ENCODE measurements at places on chromosomes 16 and 17.

DNA sequence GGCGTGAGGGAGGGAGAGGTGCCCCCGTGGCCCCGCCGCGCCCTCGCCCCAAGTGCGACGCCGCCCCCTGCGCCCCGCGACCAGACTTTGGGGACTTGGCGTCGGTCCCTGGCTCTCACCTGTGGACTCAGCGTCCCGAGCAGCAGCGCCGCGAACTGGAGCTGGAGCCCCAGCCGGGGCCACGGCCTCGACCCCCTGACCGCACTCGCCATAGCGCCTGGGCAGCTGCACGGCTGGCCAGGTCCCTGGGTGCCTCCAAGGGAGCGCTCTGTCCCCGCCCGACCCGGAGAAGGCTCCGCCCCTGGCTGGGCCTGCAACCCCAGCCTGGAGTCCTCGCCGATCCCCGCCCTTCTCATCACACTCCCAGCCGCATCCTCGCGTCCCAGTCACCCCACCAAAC is at the start of gene ERN2:
Gene ERN2 (minus strand): TSS at position 247 of the 400 bp plus-strand sequence. CDS start 35 bp downstream, at position 212.
- peak; percentile 32 for DNase-seq

- no peak for DNase-seq
These were observed 13.3 kb downstream of the NDUFAF8 start for GRCh38 chr17:81252326-81252986.

DNA sequence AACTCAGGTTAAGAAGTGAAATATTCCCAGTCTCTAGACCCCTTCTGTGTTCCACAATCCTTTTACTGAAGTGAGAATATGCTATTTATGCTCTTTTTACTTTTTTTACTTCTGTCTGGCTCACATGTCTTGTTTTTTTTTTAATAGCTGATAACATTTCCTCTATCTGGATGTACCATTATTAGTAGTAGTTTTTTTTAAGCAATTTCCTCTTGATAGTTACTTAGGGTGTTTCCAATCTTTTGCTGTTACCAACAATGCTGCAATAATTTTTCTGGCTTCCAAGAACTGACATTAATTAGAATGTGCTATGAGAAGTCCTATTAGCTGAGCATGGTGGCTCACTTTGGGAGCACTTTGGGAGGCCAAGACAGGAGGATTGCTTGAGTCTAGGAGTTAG is 32.0 kb downstream of the KSR1 start:
- no peak for DNase-seq

- DNase-seq: no peak
These were observed 641 bp downstream of the COG8 start for GRCh38 chr16:69338557-69339288.

DNA sequence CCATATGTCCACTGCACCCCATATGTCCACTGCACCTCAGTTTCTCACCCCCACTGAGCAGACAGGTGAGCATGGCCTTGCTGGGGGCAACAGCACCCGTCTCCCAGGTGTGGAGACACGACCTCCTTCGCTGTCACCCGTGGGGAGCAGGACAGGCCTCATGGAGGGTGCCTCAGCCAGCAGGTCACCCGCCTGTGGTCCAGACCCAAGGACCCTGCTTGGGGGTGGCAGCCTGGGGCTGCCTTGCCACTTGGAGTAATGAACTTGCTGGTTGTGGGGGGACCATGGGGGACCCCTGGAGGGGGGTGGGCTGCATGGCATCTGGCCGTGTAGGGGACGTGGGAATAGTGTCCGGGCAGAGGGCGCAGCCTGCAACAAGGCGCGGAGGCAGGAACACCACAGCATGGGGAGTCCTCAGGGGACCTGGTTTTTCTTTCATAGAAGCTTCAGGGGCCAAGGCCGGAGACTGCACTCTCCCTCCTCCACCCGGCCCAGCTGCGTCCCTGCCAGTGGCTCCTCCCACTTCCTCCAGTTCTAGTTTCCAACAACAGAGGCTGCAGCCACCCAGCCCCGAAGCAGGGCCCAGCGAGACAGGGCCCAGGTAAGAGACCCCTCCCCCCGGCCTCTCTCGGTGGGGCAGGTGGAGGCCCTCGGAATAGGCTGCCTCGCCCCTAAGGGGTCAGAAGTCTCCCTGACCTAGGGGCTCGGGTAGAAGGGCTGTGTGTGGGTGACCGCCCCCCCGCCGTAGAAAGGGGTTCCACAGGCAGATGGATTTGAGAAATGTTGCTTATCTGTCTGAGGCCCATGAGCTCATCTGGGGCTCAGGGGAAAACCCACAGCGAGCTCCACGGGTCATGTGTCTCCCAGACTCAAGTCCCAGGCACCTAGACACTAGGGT is at the start of gene NHLRC4:
Gene NHLRC4 (plus strand): TSS at position 531 of the 898 bp plus-strand sequence. CDS start 1,043 bp downstream, outside the sequence.
- peak; percentile 80 for DNase-seq

GRCh38 chr16:70364399-70364798 is 17.7 kb downstream of the DDX19A start:
- no peak for DNase-seq

- DNase-seq: no peak
These were observed 94.9 kb downstream of the TMEM132E start for GRCh38 chr17:34673995-34674890.

- peak; percentile 82 for DNase-seq
These were observed at the start of gene SYT17 for GRCh38 chr16:19167710-19168370. Gene SYT17 (plus strand): TSS chr16:19168240. CDS start chr16:19168647, 407 bp downstream.

DNA sequence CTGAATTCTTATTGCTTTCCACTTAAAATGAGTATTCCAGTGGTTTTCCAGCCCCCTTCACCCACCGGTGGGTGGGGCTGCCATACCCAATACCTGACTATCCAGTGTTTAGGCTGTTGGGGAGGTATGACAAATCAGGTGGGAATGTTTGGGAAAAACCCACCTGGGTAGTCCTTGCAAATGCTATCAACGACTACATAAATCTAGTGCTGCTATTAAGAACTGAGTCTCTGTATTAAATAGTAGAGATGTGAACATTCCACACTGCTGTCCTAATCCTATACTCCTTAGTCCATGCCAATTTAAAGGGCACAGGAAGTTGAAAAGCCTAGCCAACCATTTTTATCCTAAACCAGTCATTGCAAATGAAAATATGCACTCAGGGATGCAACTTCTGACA is 126.6 kb downstream of the AXIN2 start:
- DNase-seq: no peak

- no peak for DNase-seq
These were observed 655 bp upstream of the KLHDC4 start for GRCh38 chr16:87766485-87766797.

DNA sequence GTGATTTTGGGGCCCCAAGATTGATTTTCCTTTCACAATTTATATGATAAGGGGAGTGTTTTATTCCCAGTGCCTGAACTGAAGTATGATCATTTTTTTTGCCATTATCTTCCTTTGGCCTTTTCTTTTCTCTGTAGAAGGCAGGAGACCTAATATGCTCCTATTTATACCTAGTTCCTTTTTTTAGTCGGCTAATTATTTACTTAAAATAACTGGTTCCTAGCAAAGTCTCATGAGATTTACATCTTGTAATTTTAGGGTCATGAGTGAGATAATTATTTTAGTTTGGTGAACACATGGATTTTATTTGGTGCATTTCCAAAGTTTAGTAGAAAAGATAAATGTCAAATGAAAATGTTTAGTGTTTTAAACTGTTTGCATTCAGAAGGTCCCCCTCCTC is 24.8 kb downstream of the SEC14L1 start:
- no peak for DNase-seq

- DNase-seq: peak; percentile 77
These were observed at the start of gene UBTF for GRCh38 chr17:44219616-44220212. Gene UBTF (minus strand): TSS chr17:44219675. CDS start chr17:44218229, 1,446 bp downstream.

DNA sequence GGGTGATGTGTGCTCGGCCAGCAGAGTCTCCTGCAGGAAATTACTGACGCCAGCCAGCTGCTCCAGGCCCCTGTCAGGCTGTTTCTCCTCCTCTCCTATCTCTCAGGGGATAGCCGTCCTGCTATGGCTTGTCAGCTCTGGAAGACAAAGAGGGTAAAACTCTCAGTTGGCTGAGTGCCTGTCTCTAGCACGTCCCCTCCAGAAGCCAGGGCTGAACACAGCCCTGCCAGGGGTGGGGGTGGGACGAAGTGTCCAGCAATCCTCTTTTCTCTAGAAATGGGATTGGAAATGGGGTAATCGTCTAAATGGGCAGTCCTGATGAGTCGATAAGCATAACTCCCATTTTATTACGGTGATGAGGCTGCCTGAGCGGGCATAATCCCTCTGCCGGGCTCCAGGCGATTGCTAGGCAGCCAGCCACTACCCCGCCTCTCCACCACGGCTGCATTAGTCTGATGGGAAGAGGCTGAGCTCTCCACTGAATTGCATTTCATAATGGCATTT is 89.1 kb upstream of the GNAO1 start:
- peak; percentile 41 for DNase-seq

DNA sequence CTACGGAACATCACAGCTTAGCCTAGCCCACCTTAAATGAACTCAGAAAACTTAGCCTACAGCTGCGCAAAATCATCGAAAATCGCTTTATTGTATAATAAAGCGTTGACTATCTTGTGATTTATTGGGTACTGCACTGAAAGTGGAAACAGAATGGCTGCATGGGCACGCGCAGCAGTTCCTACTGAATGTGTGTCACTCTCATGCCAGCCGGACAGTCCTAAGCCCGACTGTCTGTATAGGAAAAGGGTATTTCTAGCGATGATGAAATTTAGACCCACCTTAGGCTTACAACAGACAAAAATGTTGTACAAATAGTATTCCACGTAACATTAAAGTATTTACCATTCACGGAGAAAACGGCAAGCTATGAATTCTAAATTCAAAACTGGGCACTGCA is 9.3 kb downstream of the FBXO31 start:
- DNase-seq: no peak

GRCh38 chr16:11001611-11002010 is 57.2 kb downstream of the CLEC16A start:
- peak; percentile 17 for DNase-seq

DNA sequence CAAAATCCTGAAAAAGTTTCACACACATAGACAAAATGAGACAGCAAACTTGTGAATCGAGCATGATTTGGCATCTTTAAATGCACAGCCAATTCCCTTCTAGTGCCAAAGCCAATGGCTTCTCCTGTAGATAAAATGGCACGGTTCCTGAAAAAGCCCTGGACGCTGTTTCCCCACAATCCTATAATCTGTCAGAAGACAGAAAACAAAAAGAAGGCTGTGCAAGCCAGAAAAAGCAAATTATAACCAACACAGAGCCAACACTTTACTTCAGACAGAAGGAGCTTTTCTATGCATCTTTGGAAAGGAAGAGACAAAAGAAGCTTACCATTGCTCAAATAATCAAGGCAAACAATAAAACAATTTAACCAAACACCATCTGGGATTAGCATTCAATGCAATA is 23.8 kb downstream of the FAM222B start:
- DNase-seq: no peak

GRCh38 chr16:30094541-30095165 is 1.4 kb downstream of the YPEL3 start:
- no peak for DNase-seq

DNA sequence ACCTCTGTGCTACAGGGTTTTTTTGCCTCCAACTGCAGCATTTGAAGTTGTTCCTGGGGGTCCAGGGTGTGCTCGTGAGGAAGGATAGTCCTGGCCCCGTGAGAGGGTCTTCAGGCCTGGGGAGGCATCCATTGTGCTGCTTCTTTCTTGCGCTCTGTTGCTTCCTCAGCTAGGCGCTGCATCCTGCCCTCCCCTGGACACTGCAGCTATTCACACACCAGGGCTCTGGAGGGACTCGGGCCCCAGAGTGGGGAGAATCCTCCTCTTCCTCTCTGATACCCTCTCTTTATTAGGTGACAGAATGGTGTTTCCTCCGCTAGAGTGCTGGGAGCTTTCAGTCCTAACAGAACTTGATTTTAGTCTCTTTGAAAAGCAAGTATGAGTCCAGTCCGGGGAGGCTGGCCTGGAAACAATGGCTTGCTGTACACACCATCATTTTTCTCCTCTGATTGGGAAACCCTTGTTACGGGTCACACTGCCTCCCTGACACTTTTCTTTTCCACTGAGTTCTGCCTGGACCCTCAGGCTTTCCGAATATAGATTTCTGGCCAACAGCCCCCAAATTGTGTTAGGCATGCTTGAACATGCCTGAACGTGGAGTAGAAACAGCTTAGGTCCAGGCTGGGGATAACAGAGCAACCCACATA is 81.4 kb upstream of the ELAC2 start:
- no peak for DNase-seq

DNA sequence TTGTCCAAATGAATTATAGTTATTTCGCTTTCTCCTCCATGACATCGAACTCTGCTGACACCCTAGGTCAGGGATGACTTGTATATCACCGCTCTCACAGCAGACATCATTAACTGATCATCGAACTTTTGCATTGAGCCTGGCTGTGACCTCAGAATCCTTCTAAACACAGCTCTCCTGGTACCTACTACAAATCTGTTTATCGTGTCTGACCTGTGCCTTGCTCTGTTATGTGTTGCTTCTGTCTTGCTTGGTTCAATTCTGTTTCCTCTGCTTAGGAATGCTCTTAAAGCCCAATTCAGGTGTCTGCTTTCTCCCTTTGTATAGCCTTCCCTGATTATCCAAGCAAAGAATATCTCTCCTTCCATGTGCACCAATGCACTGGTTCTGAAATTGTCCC is 78.3 kb downstream of the CYLD start:
- no peak for DNase-seq

GRCh38 chr16:2081201-2082084 is 33.7 kb downstream of the TSC2 start:
- no peak for DNase-seq

DNA sequence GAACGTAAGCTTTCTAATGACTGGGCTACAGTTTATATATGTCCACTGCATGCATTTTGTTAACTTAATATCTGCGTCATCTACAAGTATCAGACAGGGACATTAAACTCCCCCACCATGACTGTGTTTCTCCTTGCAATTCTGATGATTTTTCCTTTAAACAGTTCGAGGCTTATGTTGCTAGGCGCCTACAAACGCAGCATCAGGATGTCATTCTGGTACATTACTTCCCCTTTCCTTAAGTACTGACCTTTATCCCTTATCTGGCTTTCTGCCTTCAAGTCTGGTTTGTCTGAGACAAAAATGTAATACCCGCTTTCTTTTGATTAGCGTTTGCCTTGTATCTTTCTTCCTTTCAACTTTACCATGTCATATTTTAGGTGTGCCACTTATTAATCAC is 362.4 kb downstream of the SLC39A11 start:
- DNase-seq: no peak

DNA sequence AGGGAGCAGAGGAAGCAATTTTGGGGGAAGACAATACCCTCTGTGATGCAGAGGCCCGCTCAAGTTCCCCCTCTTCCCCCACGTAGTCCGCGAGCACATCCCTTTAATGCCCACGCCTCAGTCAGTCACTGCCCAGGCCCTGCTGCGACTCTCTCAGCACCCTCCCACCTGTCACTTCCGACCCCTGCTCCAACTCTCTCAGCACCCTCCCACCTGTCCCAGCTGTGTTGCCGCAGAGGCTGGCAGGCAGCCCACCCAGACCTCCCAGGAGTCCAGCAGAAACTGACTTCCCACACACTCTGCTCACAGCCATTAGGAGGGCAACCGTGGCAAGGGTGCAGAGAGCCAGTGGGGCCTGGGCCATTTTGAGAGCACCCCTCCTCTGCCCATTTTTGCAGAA is 92.7 kb downstream of the WSCD1 start:
- no peak for DNase-seq

- no peak for DNase-seq
These were observed 48.7 kb downstream of the TEX14 start for GRCh38 chr17:58643147-58643546.

- no peak for DNase-seq
These were observed 50.9 kb upstream of the NLK start for GRCh38 chr17:27991462-27991993.
